ENCODE measurements at places on chromosomes 1 and 21.

DNA sequence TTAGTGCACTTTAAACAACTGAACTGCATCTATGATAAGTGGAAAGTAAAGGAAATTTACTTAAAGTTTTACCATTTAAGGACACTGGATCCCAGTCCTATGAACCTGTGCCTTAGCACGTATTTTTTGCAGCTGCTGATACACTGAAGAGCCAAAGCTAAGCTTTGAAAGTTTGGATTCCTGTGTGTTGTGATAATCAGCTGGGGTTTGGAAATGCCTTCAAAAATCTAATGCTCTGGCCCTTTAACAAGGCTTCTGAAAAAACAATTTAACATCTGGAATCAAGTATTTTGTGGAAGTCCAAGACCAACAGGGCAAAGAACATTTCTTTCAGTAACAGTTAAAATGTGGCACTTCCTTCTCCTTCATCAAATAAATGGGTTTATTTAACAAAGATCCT, 51.8 kb downstream of the DDAH1 start:
- DNase-seq = no peak

DNA sequence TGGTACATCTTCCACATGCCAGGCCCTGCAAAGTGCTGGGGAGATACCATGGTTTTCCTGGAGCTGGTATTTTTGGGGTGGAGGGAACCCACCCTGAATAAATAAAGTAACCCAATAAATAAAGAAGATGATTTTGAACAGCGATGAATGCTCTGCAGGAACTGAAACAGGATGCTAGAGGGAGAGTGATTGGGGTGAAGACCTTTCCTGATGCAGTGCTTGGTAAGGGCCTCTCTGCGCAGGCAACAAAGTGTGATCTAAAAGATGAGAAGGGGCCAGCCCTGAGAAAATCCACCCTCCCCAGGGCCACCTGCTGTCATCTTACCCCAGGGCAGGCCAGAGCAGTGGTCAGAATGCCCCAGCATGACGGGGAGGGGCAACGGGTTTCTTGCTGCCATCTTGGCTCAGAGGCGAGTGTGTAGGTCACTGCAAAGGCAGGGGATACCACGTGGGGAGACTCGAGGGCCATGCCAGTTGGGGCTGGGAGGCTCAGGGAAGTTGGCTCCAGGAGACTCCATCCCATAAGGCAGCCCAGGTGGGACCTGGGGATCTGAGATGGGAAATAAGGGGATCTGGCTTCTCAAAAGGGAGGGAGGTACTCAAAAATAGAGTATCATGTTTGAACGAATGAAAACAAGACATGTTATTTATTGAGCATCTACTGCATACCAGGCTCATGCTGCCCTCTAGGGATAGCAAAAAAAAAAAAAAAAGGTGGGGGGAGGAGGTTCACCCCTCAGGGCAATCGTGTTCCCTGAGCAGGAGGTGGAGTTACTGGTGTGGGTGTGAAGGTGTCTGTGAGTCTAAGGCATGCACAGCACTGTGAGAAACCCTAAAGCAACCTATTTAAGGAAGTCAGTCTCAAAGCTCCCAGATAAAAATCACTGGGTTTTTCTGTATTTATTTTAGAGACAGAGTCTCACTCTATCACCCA, 2.8 kb downstream of the SRARP start:
- no peak for DNase-seq

DNA sequence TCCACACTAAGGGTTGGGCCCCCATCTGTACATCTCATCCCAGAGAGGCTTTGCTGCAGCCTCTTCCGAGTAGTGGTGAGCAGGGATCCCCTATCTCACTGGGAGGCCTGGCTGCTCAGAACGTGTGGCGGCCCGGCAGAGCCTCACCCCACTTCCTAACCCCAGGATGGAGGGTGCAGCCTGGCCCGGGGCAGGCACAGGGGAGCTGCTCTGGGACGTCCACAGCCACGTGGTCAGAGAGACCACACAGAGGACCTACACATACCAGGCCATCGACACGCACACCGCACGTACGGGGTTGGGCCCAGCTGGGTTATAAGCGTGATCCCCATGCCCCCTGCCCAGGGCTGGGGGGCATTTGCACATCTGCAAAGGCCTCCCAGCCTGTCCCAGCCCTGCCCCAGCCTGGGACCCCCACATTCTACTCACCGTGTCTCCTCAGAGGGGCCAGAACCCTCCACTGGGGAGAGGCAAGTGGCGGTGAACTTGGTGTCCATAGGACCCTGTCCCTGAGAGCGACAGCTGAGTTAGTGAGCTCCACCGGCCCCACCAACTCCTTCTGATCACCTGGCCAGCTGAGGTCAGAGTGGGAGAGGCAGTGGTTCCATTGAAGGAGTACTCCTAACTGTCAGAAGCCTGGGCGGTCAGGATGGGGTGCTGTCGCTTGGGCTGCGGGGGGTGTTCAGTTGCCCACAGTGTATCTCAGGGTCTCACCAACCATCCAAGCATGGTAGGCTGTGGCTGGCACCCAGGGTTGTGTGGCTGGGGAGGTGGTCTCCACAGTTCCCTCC, 41.2 kb downstream of the TRIM11 start:
- no peak for DNase-seq

- no peak for DNase-seq
Measured at GRCh38 chr1:205350691-205351141, 6.0 kb downstream of the KLHDC8A start.

DNA sequence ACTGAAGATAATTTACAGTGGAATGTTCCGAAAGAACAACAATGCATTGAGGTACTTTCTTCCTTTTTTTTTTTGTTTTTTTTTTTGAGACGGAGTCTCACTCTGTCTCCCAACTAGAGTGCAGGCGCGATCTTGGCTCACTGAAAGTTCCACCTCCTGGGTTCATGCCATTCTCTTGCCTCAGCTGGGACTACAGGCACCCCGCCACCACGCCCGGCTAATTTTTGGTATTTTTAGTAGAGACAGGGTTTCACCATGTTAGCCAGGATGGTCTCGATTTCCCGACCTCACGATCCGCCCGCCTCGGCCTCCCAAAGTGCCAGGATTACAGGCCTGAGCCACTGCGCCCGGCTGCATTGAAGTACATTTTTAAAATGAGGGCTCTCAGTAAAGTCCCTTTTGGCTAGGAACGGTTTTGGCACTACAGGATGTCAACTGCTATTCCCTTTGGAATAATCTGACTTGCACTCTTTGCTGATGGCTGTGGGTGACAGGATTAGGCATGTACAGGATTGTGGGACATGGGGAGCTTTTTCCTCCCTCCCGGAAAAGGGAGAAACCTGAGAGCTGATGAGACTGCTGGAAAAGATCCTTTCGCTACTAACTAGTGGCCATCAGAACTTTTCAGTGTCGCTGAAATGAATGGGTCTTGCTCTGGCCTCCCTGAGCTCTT, 56.9 kb upstream of the EDEM3 start:
- DNase-seq = no peak

GRCh38 chr1:172770071-172770470, 111.2 kb downstream of the FASLG start:
- DNase-seq = no peak

- DNase-seq = no peak
Measured at GRCh38 chr1:163924041-163924440, 602.3 kb downstream of the NUF2 start.

DNA sequence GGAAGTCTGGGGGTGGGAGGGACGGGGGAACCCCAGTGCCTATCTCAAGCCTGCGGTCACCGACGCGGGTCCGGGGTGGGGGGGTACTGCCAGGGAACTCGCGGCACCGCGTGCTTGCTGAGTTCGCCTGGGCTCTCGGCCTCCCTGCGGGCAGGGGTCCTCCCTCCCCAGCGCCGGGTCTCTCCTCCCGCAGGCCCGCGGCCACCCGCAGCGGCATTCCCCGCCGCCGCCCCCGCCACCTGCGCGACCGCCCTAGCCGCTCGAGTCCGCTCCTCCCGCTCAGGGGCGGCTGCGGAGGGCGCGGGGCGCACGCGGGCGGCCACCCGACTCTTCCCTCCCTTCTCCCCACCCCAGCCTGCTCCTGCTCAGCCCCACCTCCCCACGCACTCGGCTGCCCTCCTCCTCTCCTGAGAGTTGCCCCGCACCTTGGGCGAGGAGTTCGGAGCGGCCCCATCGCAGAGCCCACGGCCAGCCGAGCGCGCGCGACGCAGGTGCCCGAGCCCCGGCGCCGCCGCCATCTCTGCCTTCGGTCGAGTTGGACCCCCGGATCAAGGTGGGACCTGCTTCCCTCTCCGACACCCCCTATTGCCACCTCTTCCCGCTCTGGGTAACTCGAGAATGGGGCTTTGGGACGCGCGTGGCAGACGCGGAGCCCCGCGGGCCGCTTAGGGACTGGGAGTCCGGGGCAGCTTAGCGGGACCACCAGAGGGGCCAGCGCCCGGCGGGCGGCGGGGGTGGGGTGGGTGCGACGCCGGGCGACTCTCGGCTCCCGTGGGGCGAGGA, 105.0 kb downstream of the LEPR start:
- DNase-seq = no peak

DNA sequence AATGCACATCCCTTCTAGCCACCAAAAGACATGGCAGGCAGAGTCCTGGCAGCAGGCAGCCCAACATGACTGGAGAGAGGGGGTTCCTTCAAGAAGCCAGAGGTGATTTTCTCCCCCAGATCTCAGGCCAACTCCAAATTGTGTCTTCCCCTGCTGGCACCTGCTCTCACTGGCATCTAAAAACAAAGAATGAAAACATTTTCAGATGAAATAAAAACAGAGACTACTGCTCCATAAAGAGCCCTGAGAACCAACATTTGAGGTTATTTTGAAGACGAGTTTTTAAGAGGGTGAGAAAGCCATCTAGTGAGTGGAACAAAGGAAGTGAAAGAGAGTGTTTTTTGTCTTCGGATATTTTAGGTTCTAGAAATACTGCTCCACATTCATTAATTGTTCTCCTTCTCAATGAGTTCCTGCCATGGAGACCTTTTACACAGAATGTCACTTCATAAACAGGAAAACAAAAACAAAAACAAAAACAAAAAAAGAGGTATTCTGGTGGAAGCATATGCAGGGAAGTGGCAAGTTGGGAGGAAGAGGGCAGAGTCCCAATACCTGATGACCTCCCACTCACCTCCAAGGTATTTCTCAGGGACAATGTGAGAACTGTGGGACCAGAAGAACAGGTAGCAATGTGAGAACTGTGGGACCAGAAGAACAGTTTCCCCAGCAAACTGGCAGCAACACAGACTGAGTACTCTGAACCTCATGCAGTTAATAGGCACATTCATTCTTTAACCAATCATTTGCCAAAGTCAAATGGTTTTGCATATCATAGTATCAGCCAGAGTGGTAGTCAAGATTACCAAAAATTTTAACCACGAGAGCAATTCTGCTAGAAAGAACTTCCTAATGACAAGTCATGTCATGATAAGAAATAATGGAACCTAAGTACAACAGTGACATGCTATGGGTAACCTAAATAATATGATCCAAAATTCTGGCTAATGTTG, 50.0 kb downstream of the KIAA0319L start:
- DNase-seq = no peak

- peak; percentile 79 for DNase-seq
Measured at GRCh38 chr1:66533804-66534740, at the start of gene SGIP1. Gene SGIP1, plus strand, starts transcription at chr1:66534153. Its CDS starts 206 bp downstream, at chr1:66534359.

GRCh38 chr21:14312871-14313270, 70.1 kb downstream of the HSPA13 start:
- no peak for DNase-seq

DNA sequence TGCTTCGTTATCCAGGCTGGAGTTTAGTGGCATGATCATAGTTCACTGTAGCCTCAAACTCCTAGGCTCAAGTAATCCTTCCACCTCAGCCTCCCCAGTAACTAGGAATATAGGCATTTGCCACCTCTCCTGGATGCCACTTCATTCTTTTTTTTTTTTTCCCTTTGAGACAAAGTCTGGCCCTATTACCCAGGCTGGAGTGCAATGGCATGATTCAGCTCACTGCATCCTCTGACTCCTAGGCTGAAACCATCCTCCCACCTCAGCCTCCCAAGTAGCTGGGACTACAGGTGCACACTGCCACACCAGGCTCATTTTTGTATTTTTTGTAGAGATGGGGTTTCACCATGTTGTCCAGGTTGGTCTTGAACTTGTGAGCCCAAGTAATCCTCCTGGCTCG, 19.3 kb downstream of the OSBPL9 start:
- no peak for DNase-seq

GRCh38 chr1:25735956-25736529, 64.0 kb upstream of the SELENON start:
- no peak for DNase-seq

DNA sequence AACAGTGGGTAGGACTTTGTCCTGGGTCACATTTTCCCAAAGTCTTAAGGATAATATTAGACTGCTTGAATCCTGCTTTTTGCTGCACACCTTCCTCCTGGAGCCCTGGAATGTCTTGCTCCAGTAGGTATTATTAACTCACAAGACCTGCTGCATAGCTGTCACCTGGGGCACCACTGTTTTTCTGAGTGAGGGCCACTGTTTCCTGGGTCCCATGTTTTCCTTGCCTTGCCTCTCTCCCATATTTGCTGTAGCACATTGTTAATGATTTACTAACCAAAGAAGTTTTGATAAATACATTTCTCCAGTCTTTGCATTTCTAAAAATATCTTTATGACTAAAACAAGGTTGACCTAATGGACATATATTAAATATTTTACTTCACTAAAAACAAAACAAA, 22.5 kb upstream of the FCAMR start:
- DNase-seq = no peak
